ENCODE measurements at places on chromosomes 16 and 17.

DNA sequence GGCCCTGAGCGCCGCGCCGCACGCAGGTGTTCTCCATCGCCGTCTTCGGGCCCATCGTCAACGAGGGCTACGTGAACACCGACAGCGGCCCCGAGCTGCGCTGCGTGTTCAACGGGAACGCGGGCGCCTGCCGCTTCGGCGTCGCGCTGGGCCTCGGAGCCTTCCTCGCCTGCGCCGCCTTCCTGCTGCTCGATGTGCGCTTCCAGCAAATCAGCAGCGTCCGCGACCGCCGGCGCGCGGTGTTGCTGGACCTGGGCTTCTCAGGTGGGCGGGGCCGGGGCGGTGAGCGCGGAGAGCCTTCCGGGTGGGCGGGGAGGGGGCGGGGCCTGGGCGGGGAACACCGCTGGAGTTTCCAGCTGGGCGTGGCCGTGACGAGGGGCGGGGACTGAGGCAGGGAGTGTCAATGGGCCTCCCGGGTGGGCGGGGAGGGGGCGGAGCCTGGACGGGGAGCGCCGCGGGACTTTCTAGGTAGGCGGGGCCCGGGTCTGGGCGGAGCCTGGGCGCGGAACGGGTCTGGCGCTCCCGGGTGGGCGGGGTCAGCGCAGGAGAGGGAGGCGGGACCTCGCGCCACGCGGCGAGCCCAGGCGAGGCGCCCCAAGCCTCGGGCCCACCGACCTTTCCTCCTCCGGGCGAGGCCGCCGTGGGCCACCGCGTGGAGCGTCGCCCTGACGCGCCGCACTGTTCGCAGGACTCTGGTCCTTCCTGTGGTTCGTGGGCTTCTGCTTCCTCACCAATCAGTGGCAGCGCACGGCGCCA, 2.4 kb downstream of the SYNGR3 start:
- peak; percentile 97 for DNase-seq

- DNase-seq = no peak
These were observed 201.9 kb upstream of the CDH11 start for GRCh38 chr16:65323655-65324237.

DNA sequence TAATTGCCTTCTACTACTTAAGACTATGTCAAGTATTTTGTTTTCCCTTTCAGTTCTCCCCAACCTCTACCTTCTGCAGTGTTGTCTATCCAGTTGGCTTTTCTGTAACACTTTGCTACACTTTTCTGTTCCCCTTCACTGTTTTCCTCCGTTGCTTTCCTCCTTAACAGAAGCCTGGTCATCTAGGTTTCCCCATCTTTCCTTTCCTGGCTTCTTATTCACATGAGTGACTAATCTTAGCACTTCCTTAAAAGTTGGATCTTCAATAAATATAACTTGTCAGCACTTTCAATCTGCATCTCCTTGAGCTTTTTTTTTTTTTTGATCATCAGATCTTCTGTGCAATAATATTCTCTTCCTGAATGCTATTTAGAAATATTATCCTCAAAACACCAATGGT, 2.8 kb upstream of the SLFN11 start:
- DNase-seq = no peak

GRCh38 chr17:21127509-21128077, 829 bp downstream of the DHRS7B start:
- DNase-seq = no peak

GRCh38 chr16:85592700-85593493, 20.2 kb upstream of the GSE1 start:
- no peak for DNase-seq

- DNase-seq = no peak
These were observed 2.0 kb upstream of the TNFRSF13B start for GRCh38 chr17:16973760-16974540.

GRCh38 chr16:8828541-8829165, 31.0 kb downstream of the PMM2 start:
- no peak for DNase-seq

- DNase-seq = no peak
These were observed 39.2 kb upstream of the GSE1 start for GRCh38 chr16:85573696-85574641.

DNA sequence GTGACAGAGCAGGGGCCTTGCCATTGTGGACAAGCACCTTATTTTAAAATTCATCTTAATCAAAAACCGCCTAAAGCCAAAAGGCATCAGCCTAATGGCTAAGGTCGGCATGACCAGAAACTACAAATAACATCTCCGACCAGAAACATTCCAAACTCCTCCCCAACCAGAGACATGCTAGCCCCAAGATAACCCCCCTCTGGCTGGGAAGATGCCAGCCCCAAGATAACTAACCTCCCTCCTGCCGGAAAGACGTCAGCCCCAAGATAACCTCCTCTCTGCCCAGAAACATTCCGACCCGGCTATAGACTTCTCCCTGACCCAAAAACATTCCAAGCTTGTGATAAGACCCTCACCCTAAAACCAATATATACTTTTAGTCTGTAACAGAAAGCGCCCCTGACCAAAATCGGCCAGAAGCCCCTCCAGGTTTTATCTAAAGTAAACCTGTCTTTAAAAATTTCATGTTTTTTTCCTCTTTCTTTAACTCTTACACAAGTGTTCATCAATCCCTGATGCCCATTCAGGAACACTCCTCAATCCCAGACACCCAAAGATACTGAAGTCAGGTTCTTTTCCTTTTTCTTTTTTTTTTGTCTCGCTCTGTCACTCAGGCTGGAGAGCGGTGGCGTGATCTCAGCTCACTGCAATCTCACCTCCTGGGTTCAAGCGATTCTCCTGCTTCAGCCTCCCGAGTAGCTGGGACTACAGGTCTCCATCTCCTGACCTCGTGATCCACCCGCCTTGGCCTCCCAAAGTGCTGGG, 32.7 kb downstream of the TLE7 start:
- no peak for DNase-seq

DNA sequence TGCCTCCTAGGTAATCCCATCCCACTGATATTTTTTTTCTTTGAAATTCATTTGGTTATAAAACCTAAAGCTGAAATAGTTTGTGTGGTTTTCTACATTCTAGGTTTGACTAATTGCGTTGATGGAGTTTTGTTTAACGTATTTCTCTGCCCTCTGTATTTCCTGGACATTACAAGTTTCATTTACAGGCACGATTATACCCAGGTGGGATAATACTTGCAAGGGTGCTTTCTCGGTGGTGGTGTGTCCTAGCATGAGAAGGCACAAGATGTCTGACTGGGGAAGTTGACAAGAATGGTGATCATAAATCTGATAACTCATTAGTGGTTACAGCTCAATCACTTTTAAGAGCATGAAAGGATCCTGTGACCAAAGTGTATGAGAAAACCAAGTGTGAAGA, 45.0 kb downstream of the DYNLRB2 start:
- DNase-seq = no peak

GRCh38 chr17:8277317-8277716, 11.2 kb upstream of the RANGRF start:
- DNase-seq = no peak

DNA sequence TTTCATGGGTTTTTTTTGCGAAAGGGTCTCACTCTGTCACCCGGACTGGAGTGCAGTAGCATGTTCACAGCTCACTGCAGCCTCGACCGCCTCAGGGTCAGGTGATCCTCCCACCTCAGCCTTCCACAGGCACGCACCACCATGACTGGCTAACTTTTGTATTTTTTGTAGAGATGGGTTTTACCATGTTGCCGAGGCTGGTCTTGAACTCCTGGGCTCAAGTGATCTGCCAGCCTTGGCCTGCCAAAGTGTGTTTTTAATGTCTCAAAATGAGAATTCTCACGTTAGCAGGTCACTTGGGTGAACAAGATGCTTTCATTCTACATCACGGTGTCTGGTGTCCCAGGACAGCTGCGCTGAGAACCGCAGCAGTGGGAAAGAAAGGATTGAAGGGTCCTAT, 3.2 kb downstream of the FBXO31 start:
- DNase-seq = no peak

- no peak for DNase-seq
These were observed 9.8 kb upstream of the NR1D1 start for GRCh38 chr17:40110026-40110845.

- DNase-seq = no peak
These were observed 7.8 kb downstream of the SLC47A1 start for GRCh38 chr17:19541445-19541844.

DNA sequence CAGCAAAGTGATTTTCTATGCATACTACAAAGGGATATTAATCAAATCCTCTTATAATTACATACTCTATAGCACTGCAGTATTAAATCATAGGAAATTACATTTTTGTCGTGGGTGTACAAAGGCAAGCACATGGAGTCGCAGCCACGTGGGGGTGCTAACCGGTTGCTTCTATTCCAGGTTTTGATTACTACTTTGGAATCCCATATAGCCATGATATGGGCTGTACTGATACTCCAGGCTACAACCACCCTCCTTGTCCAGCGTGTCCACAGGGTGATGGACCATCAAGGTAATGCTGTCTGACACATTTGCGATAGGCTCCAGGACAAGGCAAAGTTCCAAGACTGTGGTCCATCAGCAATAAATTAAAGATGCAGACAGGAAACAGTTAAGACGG, 60.1 kb downstream of the ARSG start:
- no peak for DNase-seq

DNA sequence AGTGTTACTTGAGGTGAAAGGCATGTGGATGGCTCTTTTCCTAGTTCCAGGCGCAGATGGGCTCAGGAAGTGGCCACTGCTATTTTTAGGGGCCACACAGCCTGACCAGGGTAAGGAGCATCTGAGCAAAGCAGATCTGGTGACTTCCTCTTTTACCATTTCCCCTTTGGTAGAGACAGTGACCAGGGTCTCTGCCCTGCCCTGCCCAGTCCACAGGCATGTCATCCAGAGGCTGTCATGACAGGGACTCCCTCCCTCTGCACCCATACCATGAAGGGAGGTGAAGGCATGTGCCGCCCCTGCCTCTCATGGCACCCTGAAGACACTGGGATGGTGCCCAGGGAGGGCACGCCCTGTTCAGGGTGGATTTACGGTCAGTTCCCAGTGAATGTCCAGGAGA, 2.2 kb downstream of the PLA2G15 start:
- DNase-seq = no peak

GRCh38 chr17:50426814-50427787, 1.1 kb downstream of the ACSF2 start:
- DNase-seq = no peak

- no peak for DNase-seq
These were observed 70.0 kb downstream of the PGS1 start for GRCh38 chr17:78448356-78448993.

GRCh38 chr17:31699281-31699680, 159.8 kb downstream of the COPRS start:
- no peak for DNase-seq

DNA sequence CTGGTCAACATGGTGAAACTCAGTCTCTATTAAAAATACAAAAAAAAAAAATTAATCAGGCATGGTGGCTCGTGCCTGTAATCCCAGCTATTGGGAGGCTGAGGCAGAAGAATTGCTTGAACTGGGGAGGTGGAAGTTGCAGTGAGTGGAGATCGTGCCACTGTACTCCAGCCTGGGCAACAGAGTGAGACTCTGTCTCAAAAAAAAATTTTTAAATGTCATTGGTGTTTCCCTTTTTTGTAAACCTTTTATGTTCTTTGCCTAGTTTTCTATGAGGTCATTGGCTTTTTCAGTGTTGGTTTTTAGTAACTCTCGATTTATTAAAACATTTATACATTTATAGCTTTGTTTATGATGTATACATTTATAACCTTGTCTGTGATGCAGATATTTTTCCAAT, 18.2 kb downstream of the NLRC5 start:
- no peak for DNase-seq

- no peak for DNase-seq
These were observed 3.8 kb upstream of the SNX20 start for GRCh38 chr16:50684823-50685461.

DNA sequence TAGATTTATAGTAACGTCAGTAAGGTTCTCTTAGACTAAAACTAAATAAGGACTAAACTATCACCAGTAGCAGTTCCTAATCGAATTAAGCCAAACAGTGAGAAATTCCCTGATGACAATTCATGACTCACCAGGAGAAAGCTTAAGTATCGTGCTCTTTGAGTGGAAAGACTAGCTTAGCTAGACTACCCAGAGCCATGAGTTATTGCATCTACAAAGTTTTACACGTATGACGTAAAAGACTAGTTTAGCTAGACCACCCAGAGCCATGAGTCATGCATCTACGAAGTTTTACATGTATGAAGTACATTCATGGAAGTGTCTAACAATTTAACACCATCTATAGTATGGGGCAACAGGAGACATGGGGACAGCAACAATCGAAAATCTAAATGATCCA, 36.6 kb downstream of the UBE2G1 start:
- no peak for DNase-seq

DNA sequence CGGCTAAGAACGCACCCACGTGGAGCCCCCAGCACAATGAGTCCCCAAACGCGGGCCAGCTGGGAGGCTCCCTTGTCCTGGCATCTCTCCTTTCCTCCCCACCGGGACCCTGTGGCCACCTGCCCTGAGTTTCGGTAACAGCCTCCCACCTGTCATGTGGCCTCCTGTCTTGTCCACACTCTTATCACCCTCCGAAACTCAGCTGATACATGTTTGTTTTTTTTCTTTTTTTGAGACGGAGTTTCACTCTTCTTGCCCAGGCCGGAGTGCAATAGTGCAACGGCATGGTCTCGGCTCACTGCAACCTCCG, 105.7 kb upstream of the CREBBP start:
- DNase-seq = no peak

GRCh38 chr16:48846277-48846676, 236.3 kb upstream of the N4BP1 start:
- no peak for DNase-seq

DNA sequence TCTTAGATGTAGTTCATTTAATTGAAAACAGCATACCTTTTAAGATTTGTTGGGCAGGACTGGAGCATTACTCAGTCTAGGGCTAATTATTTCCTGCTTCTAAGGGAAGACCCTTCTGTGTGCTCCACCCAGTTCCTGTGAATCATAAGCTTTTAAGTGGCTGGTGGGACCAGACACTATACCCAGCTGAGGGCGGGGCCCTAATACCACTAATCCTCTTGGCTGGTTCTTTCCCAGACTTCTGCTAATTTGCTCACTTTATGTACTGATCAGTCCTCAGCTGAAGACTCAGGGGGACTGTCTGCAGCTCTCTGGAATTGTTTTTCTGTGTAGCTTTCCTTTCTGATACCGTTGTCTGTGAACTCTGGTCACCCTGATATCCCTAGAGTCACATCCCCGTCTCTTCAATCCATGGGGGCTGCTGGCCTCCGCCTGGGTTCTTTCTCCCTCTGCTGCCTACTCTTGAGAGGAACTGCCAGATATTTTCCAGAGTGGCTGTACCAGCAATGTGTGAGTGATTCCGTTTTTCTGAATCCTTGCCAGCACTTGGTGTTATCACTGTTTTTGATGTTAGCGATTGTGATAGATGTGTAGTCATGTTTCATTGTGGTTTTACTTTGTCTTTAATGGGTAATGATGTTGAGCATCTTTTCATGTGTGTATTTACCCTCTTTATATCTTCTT, 35.1 kb downstream of the MFSD11 start:
- peak; percentile 31 for DNase-seq

GRCh38 chr16:4537376-4538343, 913 bp downstream of the CDIP1 start:
- DNase-seq = peak; percentile 9
